ENCODE measurements at places on chromosomes 12 and 14. TPM values are rescaled to one million over a fixed set of nuclear protein-coding genes. Genes with fewer than 3 reads are reported as not detected.

DNA sequence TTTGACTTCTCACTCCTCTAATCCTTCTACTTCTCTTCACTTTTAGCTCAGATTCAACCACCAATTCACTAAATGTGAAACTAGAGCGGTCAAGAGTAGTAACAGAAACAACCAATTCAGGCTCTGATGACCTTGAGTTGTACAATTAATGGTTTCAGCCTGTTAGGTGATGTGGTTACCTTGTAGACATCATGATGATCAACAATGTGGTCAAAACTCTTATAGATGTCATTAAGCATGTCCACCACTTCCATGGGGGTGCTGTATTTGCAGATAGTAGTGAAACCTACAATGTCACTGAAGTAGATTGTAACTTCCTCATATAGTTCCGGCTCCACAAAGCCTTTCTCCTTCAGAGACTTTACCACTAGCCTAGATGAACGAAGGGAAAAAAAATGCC lies 54.1 kb upstream of the PLBD1 start:
- H3K27me3 ChIP-seq: no peaks in the 10 kb centered on the region
- no peak overlapping the region for H3K27ac ChIP-seq
- H3K4me3 ChIP-seq: no peak overlapping the region
- no peak for DNase-seq
- peaks cover 16% of the 10 kb centered on the region for H3K4me1 ChIP-seq

DNA sequence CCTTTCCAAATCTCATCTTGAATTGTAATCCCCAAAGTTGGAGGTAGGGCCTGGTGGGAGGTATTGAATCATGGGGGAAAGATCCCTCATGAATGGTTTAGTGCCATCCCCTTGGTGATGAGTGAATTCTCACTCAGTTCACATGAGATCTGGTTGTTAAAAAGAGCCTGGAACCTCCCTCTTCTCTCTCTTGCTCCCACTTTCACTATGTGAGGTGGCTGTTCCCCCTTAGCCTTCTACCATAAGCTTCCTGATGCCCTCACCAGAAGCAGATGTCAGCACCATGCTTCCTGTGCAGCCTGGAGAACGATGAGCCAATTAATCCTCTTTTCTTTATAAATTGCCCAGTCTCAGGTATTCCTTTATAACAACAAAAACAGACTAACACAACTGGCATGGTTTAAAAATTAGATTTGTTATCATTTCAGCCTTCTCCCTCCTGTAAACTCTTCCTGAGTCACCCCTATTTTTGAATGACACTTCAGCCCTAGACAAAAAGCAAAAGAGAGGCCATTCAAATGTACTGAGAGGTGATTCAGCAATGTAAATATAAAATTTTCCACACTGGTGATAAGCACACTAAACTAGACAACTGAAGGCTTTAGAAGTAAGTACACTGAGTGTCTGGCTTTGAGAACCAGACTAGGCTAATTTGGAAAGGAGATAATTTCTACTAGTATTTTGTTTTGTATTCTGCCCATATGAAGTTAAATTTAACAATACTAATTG lies 212.1 kb upstream of the ABCD2 start:
- H3K4me1 ChIP-seq: peaks cover 3% of the 10 kb centered on the region
- no peak overlapping the region for H3K27ac ChIP-seq
- DNase-seq: no peak

Gene EXOC5
- total RNA-seq: 88.8 TPM

DNA sequence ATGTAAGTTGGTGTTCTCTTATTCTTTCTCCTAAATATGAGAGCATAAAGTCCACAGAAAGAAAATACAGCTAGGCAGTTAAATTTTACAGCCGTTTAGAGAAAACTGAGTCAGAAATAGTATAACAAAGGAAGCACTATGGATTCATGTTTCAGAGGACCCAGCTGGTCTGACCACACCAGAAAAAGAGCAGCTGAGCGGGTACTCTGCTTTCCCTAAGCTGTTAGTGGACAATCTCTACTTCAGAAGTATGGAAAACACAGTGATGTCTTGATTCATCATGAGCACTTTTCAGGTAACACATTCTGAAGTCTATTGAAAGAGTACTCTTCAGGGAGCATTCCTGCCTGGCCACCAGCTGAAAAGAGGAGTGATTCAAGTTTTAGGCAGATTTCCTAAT lies 12.4 kb downstream of the PPM1H start:
- H3K4me1 ChIP-seq: peaks cover 3% of the 10 kb centered on the region
- no peak for DNase-seq
- H3K27me3 ChIP-seq: no peaks in the 10 kb centered on the region

DNA sequence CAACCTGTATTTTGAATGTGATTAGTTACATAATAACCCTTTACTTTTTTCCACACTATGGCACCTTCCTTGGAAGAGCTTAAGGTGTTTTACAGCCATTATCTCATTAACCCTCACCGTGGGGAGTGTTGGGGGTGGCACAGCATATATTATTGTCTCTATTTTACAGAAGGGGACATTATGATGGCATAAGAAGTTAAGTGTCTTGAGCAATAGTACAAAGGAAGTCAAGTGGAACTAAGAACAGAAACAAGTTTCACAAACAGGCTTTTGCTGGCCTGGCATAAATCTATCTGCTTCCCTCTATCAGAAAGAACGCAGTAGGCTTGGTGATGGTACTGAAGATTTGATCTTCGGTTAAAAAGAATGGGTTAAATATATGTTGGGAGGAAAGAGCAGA lies 169.7 kb upstream of the OTX2 start:
- peaks cover 15% of the 10 kb centered on the region for H3K27me3 ChIP-seq
- no peak overlapping the region for H3K4me3 ChIP-seq
- no peak for DNase-seq
- H3K27ac ChIP-seq: no peak overlapping the region

- H3K36me3 ChIP-seq: peaks cover 9% of the 10 kb centered on the region
- no peak overlapping the region for H3K27ac ChIP-seq
- no peaks in the 10 kb centered on the region for H3K27me3 ChIP-seq
- no peak for DNase-seq
- peaks cover 15% of the 10 kb centered on the region for H3K4me1 ChIP-seq
Observed at GRCh38 chr12:50246873-50247612, 36.3 kb downstream of the LIMA1 start.

DNA sequence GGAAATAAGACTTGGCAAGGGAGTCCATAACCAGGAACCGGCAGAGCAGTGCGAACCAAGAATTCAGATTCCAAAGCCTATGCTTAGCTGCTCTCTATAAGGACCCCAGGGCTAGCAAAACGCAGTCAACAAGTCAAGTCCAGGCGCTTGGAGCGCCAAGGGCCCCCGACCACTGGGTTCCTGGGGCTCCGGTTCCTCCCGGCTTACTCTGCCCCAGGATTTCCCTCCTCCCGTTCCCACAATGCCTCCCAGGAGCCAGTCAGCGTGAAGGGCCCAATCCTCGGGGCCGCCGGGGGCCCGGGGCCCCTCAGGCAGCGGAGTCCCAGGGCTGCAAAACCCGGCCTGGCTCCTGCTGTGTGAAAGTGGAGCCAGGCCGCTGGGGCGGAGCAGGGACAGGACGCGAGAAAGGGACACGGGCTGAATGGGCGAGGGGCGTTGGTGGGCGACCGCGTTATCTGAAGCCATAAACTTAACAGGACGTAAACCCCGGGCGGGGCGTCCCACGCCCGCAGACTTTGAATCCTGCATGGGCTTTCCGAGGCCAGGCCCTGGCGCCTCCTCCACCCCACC lies 1.5 kb downstream of the KRT8 start:
- H3K36me3 ChIP-seq: peaks cover 27% of the 10 kb centered on the region
- no peaks in the 10 kb centered on the region for H3K27me3 ChIP-seq
- DNase-seq: peak; percentile 83
- H3K4me1 ChIP-seq: peaks cover 56% of the 10 kb centered on the region
- H3K4me3 ChIP-seq: peak overlapping the region; percentile 100
- peak overlapping the region; percentile 89 for H3K27ac ChIP-seq

DNA sequence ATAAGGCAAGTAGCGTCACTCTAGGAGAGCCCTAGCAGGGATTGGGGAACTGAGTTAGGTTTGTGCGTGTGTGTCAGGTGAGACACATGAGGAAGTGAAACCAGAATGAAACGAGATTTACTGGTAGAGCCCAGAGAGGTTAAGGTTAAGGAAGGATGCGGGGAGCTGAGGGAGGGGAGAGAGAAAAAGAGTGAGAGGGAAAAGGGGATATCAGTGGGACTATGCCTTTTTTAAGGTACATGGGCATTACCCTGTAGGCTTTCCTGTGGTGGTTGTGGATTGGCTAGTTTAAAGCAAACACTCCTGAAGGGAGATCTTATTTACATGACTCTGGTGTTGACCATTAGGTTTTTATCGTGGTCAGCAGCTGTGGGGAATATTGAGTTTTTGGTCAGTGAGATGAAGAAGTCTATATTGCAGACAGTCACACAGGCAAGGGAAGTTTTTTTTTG lies 13.9 kb downstream of the ZDHHC17 start:
- H3K27me3 ChIP-seq: no peaks in the 10 kb centered on the region
- no peak for DNase-seq
- no peak overlapping the region for H3K4me3 ChIP-seq
- peaks cover 7% of the 10 kb centered on the region for H3K36me3 ChIP-seq
- peak overlapping the region; percentile 54 for H3K27ac ChIP-seq
- peaks cover 9% of the 10 kb centered on the region for H3K4me1 ChIP-seq

GRCh38 chr12:39595928-39596327 lies 23.7 kb downstream of the ABCD2 start:
- H3K4me3 ChIP-seq: no peak overlapping the region
- H3K4me1 ChIP-seq: no peaks in the 10 kb centered on the region
- no peaks in the 10 kb centered on the region for H3K27me3 ChIP-seq
- no peak for DNase-seq
- H3K27ac ChIP-seq: no peak overlapping the region

GRCh38 chr12:90428465-90428864 lies 526.5 kb downstream of the CCER1 start:
- H3K27ac ChIP-seq: no peak overlapping the region
- peaks cover 2% of the 10 kb centered on the region for H3K4me1 ChIP-seq
- H3K36me3 ChIP-seq: no peaks in the 10 kb centered on the region

Gene RTL1
- 159 TPM for total RNA-seq

GRCh38 chr12:89245090-89245489 lies 107.2 kb downstream of the DUSP6 start:
- H3K36me3 ChIP-seq: no peaks in the 10 kb centered on the region
- H3K4me1 ChIP-seq: peaks cover 11% of the 10 kb centered on the region
- DNase-seq: no peak
- no peak overlapping the region for H3K4me3 ChIP-seq
- no peaks in the 10 kb centered on the region for H3K27me3 ChIP-seq

Gene ZDHHC17
- total RNA-seq: 69.2 TPM

DNA sequence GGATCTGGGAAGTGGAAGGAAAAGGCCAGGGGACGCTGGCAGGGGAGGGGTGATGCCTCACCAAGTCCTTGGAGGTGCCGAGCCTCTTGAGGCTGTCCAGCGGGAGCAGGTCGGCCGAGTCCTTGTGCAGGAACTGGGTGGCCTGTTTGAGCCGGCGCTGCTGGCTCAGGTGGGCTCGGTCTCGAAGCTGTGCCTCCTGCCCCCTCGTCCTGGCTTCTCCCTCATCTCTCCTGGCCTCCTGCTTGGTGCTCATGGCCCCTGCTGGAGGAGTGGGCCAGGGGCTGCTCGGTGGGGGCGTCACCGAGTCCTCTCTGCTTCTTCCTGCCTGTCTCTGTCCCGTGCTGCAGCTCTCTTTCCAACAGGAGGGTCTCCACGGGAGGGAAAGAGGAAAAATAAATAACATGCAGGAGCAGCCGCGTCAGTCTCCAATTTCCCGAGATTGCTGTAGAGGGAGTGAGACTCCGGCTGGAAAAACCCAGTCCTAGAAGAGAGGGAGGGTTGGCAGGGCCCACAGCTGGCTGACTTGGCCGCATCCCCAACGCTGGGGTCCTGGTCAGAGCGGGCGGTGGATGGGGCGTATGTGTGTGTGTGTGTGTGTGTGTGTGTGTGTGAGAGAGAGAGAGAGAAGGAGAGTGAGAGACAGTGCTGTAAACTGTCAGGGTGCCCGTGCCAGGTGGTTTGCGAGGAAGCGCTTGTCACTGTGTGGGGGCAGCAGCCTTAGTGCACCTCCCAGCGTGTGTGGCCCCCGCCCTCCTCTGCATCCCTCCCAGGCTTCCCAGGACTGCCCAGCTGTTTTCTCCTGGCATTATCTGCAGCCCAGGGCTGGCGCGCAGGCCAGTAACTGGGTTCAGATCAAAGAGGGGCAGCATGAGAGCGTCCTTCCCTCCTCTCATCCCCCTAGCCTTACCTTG lies at the start of gene NRIP2:
Gene NRIP2 (minus strand): TSS at position 455 of the 911 bp plus-strand sequence. CDS start 52 bp downstream, at position 403.
- H3K4me1 ChIP-seq: peaks cover 3% of the 10 kb centered on the region
- H3K36me3 ChIP-seq: peaks cover 22% of the 10 kb centered on the region
- H3K27ac ChIP-seq: peak within 1 kb of the TSS; percentile 77

Gene RERGL
- total RNA-seq: not detected

- no peak for DNase-seq
- H3K27me3 ChIP-seq: no peaks in the 10 kb centered on the region
- peaks cover under 1% of the 10 kb centered on the region for H3K4me1 ChIP-seq
- H3K27ac ChIP-seq: no peak overlapping the region
Observed at GRCh38 chr14:92651758-92652406, 96.5 kb downstream of the LGMN start.

- H3K4me1 ChIP-seq: peaks cover 14% of the 10 kb centered on the region
- H3K27ac ChIP-seq: no peak overlapping the region
- H3K27me3 ChIP-seq: no peaks in the 10 kb centered on the region
- peaks cover 8% of the 10 kb centered on the region for H3K36me3 ChIP-seq
Observed at GRCh38 chr12:100128512-100128908, 14.2 kb downstream of the BLTP3B start.

Gene ASPG
- not detected for total RNA-seq

DNA sequence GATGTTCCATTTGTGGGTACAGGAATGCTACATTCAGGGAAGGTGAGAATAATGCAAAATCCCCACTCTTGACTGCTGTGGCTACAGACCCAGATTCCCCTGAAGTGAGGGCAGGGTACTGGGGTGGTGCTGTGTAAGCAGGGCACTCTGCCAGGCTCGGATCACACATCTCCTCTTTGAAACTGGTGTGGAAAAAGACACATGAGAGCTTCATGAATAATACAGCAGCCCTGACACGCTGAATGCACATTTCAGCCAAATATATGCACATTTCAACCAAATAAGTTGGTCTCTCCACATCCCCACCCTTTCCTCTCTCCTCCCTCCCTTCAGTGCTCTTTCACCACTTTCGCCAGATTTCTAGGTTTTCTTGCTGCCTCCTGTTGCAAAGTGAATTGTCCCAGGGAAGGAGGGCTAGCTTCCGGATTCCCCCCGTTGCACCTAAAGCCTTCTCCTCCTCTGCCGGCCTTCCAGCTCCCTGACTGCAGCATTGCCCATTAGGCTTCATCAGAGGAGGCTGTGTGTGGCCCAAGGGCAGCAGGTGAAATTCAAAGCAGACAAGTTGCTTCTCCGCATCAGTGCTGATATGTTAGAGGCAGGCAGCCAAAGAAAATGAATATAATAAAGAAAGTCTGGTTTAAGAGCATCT lies 118.2 kb upstream of the TMCC3 start:
- no peaks in the 10 kb centered on the region for H3K36me3 ChIP-seq
- no peaks in the 10 kb centered on the region for H3K27me3 ChIP-seq
- no peak for DNase-seq
- peaks cover 15% of the 10 kb centered on the region for H3K4me1 ChIP-seq
- H3K4me3 ChIP-seq: no peak overlapping the region

DNA sequence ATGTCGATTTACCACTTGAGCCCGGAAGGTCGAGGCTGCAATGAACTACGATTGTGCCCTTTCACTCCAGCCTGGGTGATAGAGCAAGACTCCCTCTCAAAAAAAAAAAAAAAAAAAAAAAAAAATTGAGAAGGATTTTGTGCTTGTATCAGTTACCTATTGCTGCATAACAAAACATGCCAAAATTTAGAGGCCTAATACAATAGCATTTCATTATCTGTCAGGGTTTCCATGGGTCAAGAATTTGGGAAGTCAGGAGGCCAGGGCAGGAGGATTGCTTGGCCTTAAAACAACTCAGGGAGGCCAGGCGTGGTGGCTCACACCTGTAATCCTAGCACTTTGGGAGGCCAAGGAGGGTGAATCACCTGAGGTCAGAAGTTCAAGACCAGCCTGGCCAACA lies 4.6 kb upstream of the SLC8B1 start:
- H3K27ac ChIP-seq: no peak overlapping the region
- peaks cover 23% of the 10 kb centered on the region for H3K27me3 ChIP-seq
- no peaks in the 10 kb centered on the region for H3K36me3 ChIP-seq
- DNase-seq: no peak

All from progenitor cell of endocrine pancreas (in vitro differentiated cells).